ENCODE measurements at places on chromosomes 5 and 9.

DNA sequence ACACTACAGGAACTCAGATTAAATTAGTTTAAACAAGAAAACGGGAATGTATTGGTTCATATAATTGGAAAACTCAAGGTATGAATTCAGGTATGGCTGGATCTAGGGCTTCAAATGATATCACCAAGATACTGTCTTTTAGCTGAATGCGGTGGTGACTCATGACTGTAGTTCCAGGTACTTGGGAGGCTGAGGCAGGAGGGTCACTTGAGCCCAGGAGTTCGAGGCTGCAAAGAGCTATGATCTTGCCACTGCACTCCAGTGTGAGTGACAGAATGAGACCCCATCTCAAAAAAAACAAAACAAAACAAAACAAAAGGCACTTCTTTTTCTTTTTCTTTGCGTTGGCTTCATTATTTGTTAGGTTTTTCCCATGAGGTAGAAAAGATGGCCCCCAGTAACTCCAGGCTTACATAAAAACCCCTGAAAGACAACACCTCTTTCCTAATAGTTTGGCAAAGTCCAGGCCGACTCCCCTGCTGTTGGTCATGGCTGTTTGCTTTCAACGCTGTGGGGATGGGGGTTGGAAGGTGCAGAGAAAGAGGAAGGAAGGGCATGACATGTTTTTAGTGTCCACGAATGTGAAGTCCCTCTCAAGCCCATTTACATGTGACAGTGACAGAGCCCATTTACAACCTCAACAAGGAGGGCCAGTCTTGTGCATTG, 39.8 kb upstream of the CRB2 start:
- DNase-seq, result peak; percentile 4

DNA sequence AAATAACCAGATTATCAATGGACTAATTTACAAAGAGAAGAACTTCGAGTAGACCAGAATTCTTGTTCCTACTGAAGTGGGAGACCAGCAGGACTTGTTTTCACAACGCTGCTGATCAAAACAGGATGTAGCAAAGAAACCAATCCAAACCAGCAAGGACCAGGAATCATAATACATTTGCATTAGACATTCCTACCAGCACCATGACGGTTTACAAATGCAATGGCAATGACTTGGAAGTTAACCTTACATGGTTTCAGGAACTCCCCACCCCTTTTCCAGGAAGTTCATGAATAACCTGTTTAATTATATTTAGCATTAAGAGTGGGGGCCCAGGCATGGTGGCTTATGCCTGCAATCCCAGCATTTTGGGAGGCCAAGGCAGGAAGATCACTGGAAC, 100.0 kb downstream of the LPAR1 start:
- no peak for DNase-seq

GRCh38 chr5:43704243-43704642, 101.3 kb downstream of the NNT start:
- DNase-seq, result no peak

GRCh38 chr5:137383909-137384308, 115.2 kb downstream of the SPOCK1 start:
- no peak for DNase-seq

GRCh38 chr9:15153961-15154360, 153.1 kb downstream of the TTC39B start:
- DNase-seq, result no peak

- no peak for DNase-seq
Measured at GRCh38 chr9:114396558-114397218, 8.9 kb upstream of the AKNA start.

- DNase-seq, result no peak
Measured at GRCh38 chr5:62575489-62575888, 3.1 kb upstream of the LRRC70 start.

DNA sequence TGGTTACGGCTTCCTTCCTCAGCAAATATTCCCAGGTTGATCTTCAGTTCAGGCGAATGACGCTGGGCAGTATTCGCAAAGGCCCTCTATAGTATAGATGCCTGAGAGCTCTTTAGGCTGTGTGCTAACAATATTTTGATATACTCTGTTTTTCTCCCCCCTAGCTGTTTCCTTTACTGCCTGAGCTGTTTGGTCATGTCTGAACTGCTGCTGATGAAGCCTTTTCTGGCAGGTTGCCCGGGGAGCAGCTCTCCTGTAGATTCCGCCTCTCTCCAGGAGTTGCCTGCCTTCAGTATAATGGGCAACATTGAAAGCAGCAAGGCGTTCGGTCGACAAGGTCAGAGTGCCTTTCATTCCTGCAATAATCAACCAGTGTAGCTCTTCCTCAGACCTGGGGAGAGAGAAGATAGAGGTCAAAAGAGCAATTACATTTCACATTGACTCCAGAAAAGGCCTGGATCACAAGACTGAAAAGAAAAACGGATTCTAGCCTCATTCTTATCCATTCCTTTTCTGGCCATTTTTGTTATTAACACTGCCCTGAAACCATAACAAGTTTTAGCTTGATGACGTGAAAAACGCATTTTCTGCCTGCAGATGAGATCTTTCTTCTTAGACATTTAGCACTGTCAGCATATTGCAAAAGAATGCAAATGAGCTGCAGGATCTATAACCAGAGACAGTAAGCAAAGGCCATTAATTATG, 60.1 kb upstream of the ZNF608 start:
- peak; percentile 81 for DNase-seq

DNA sequence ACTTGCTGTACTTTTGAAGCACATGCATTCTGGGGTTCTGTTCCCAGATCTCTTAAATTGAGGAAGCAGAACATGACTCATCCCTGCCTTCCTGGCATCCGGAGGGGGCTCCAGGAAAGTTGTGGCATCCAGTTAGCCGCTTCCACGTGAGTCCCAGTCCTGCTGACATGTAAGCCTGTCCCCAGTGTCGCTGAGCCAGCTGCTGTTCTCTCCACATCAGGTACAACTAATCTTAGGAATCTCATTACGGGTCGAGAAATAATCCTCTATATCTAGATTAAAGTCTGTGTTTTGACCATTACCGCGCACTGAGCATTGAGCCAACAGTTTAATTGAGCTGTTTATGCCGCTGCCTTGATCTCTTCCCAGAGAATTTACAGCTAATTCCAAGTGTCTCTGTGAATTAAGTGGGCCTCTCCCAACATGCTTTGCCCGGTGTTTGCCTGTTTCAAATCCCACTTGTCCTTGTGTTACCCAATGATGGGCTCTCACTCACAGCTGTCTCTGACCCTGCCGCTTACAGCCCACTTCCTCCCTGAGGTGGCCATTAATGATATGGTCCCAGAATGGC, 10.5 kb upstream of the SHB start:
- DNase-seq, result no peak

DNA sequence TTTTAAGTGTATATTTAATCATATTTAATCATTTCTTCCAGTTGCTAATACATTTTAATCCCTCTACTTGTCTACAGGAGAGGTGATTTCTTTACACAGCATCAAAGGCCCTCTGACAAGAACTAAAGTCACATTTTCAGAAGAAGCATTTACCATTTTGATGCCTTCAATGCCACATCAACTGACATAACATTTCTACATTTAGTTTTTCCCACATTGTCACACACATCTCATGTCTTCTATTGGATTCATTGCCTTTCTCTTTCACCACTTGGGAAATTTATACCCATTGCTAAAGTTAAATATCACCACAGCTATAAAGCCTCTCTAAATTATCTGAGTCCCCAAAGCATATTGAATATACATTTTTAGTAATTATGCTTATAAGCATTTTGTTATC, 1907.5 kb upstream of the CDH9 start:
- DNase-seq, result no peak

- peak; percentile 93 for DNase-seq
Measured at GRCh38 chr5:112228667-112229066, 190.4 kb downstream of the EPB41L4A start.

GRCh38 chr5:138944527-138945322, 69.6 kb upstream of the LRRTM2 start:
- no peak for DNase-seq

DNA sequence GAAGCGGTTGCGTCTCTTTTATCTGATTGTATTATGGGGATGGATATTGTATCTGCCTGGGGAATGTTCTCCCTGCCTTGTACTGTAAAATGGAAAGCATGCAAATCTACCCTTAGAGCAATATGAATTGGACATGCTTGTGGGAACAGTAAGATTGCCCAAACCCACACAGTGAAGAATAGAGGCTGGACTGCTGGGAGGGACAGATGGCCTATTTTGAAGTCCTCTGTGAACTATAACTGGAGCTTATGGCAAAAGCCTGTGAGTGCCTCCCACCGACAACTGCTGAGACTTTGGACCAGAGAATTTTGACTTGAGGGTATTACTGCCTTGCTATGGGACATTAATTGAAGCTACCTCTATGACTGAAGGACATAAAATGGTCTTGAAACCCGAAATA, 168.9 kb downstream of the ERCC6L2 start:
- DNase-seq, result no peak

GRCh38 chr5:171776770-171777759, 8.6 kb upstream of the SMIM23 start:
- no peak for DNase-seq

- DNase-seq, result no peak
Measured at GRCh38 chr9:73056245-73056644, 95.4 kb upstream of the ANXA1 start.

- DNase-seq, result no peak
Measured at GRCh38 chr5:164336906-164337305, 831.5 kb downstream of the MAT2B start.

GRCh38 chr5:165723931-165724330, 2218.5 kb downstream of the MAT2B start:
- DNase-seq, result no peak

GRCh38 chr5:141363952-141364660, at the start of gene PCDHGA5:
PCDHGA5 (plus strand) TSS chr5:141364162; CDS start chr5:141364331, 169 bp downstream.
- no peak for DNase-seq

- no peak for DNase-seq
Measured at GRCh38 chr5:2530609-2531008, 220.9 kb downstream of the IRX2 start.

DNA sequence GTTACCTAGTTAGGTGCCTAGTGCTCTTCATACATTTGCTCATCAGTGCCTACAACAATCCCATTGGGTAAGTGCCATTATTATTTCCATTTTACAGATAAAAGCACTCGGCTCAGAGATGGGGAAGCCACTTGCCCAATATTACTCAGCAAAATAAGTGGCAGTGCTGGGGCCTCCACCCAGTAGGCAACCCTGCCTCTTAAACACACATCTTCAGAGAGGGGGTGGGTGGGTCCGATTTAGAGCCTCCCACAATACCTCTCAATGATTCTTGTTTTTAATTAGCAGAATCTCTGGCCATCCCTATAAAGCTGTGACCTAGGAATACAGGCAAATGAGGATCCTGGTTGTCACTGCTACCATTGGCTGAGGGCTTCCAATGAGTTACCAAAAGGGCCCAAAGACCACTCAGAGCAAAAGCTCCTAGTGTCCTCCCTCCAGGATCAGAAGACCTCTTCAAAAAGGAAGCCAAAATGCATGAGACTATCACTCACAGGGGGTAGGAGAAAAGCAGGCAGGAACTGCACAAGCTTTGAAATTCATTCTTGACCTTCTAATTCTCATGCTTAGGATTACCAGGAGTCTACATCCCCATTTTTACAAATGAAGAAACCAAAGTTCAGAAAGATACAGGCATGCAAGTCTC, 36.1 kb upstream of the UBE2D2 start:
- no peak for DNase-seq

GRCh38 chr5:25091921-25092320, 447.1 kb upstream of the CDH10 start:
- no peak for DNase-seq

DNA sequence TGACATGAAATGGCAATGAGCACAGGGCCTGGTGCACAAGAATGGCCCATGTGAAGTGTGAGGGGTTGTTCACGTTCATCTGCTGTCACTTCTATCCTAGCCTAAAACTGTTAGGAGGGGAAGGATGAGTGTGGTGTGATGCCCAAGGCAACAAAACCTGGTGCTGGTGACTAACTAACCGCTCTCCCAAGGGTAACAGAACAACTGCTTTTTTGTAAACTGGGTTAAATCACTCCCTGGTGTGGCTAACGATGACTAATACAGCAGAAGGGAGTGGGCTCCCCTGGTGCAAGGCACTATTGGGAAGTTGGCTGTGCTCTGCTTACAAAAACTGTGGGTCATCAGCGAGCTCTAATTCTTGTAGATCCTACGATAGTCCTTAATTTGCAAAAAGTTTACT, 103.2 kb upstream of the VCAN start:
- no peak for DNase-seq

DNA sequence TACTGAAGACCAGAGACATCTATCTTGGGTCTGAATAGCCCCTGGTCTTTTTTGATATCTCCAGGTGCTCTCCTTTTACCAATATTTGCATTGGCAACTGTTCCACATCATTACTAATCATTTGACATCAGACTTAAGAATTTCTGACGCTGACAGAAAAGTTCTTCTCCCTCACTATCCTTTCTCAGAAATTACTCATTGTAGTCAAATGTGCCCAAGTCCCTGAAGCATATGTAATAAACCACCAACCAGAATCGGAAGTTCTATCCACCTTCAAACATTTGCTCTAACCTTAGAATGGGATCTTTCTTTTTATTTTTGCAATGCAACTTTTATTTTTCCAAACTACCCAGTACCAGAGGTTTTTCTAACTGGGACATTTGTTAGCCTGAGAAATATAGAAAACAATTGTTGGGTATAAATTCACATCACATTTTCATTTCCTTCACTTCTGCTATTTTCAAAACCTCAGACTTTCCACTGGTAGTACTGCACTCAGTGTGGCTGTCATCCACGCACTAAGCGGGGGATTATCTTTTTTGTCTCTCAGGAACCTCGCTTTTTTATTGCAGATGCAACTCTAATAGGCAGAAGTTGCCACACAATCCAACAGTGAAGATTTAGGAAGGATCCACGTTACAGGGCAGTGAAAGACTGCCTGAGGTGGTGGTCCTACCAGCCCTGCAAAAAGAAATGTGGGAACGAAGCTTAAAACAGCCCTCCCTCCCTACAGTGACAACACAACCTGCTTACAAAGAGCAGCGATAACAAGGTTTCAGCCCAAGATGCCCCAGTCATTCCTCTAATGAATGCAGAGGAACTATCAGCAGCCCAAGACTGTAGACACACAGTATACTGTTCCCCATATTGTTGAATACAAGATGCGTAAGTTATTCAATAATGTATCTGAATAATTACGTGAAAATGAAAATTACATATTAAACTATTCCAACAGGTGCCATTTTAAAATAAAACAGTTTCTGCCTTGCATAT, 201.2 kb downstream of the EBF1 start:
- no peak for DNase-seq

- no peak for DNase-seq
Measured at GRCh38 chr5:115480271-115480670, 64.3 kb downstream of the FEM1C start.

GRCh38 chr5:1037123-1037670, 28.6 kb downstream of the NKD2 start:
- no peak for DNase-seq

DNA sequence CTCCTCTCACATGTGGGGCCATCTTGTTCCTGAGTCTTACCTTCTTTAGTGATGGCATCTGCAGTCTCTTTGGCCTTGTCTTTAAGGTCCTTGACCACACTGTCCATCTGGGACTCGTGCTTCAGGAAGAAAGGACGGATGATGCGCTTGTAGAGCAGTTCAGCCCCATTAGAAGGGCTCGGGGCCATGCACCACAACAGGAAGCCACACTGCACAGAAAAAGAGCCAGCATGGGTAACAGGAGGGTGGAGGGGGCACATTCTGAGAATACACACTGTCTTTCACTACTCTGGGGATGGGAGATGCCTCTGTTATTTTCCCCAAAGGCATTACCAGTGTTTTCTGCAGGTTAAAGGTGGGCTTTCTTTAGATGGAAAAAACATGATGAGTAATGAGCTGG, 25.9 kb downstream of the SRP19 start:
- no peak for DNase-seq

- no peak for DNase-seq
Measured at GRCh38 chr5:88558366-88558765, 289.7 kb upstream of the TMEM161B start.

- no peak for DNase-seq
Measured at GRCh38 chr5:109759306-109759705, 69.6 kb downstream of the MAN2A1 start.
